ENCODE measurements at places on chromosomes 4 and X.

DNA sequence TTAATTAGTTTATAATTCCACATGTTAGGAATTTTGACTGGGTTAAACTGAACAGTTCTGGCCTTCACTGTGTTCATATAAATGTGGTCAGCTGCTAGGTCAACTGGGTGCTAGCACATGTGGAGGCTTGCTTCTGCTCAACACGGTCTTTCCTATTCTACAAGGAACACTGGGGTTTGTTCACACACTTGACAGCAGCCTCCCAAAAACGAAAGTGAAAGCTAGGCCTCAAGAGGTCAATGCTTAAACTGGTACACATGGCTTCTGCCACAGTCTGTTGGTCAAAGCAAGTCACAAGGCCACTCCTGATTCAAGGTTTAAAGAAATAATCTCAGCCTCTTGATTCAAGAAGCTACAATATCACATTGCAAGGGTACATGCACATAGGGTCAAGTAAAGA is 126.5 kb downstream of the QDPR start:
- DNase-seq: no peak

DNA sequence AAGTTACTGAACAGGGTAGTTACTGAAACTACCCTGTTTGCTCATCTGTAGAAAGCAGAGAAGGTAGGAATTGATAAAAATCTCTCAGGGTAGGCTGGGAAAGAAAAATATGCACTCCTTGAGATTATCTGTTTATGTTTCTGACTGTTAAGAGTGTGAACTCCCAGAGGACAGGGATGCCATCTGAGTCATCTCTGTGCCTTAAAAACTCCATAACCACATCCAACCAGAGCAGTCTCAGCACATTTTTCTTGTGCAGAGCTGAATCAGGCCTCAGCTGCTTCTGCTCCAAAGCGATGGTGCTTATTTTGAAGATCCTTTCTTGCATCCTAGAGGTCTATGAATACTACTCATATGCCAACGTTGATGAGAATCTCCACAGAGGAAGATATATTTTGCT is 9.9 kb downstream of the CENPVL3 start:
- DNase-seq: no peak

- no peak for DNase-seq
Measured at GRCh38 chr4:185566972-185567371, 31.7 kb upstream of the PDLIM3 start.

GRCh38 chr4:88097301-88097700 is 61.1 kb downstream of the ABCG2 start:
- no peak for DNase-seq

DNA sequence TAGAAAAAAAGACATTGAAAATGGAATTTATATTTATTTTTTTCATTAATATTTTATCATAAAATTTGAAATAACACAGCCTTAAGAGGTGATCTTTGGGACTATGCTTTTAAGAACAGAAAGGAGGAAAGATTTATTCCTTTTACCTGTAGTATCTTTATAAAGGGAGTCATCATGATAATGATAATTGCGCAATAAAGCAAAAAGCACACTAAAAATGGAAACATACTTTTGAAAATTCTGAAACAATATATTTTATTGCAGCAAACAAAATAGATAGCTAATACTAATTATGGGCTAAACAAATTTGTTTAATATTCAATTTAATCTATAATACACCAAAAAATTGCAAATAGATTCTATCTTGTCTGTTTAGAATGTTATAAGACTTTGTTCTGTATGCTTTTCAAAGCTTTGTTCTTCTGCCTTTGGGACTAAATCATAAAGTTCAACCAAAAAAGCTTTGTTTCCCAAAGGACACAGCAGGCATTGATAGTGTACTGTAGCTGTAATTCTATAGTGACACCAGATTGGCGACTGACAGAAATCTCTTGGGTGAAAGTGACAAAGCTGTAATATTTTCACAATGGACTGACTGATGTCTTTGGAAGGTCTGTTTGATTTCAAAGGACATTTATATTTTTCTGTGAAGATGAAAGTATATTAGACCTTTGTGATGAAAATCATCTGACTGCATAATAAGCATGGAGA is 2156.6 kb upstream of the TENM3 start:
- DNase-seq: no peak

GRCh38 chr4:186118582-186118981 is 14.1 kb downstream of the FAM149A start:
- DNase-seq: no peak

DNA sequence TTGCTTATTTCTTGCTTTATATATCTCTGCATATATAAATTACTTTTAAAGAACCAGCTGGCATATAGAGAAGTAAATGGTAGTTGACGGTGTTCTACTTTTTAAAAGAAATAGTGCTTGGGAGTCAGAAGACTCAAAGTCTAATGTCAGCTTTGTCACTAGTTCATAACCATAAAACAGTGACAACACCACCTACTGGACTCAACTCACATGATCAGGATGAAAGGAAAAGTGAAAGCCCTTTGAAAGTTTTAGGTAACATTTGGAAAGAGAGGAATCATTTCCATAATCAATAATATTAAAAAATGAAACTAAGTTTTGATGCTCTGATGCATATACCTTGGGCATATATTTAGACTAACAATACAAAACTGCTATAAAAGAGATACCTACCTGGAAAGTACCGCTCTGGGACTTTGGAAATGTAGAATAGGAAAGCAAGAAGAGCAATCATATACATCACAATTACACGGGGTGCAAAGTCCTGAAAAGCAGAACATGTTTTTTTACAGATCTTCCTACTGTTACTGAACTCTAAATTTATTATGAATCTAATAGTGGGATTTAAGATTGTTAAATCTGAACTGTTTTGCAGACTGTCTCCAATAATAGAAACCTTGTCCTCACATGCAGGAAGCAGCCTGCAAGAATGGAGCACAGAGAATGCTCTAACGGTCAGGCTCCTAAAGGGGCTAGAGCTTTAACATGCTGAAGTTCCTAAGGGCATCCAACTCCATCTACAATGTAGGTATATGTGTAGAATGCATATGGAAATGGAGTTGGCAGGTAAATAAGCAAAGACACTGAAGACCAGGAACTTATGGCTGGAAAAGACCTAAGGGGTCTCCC is 15.6 kb downstream of the PAQR3 start:
- DNase-seq: no peak

DNA sequence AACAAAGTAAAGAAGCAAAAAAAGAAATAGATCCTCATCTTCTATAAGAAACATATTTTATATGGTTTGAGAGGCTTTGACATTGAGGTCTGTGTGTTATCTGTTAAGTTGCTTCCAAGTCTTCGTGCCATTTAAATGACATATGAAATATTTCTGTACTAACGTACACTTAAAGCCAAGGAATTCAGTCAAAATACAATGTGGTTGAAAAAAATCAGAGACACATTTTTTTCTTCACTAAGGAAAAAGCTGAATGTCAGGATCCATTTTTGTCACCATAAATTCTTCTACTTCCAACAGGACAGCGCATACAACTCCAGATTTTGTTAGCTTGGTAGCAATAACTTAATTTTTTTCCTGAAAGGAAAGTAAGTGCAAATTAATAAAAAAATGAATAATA is 168.5 kb downstream of the FAT4 start:
- no peak for DNase-seq

DNA sequence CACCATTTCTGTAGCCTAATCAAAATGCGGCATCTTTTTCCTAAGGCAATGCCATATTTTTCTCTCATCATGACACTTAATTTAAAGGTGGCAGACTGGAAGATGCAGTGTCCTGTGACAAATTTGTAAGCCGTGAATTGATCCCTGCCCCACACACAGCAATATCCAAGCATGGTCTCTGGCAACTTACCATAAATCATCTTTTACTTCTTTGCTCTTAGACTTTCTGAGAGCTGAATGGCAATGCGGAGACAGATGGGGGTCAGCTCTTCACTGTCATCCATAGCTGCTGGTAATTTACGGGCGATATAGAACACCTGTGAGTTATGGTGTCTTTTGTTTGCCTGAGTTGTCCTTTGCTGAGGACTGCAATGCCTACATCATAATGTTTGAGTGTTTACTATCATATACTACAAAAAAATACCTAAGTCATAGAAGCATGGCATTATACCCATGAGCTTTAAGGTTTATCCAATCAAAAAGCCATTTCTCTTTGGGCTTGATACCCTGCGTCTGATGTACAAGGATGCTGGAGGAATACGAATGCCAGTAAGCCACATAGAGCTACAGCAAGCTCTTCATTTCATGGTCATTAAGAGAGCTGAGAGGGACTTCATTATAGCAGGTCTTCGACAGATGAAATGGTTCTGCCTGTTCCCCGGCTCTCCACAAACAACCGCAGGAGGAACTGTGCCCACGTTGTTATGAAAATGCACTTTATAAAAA is 148.1 kb downstream of the TRIML1 start:
- no peak for DNase-seq

Measured in cortex of kidney (tissue), 1 donor.